ENCODE measurements at places on chromosomes 7 and 10.
A peak's percentile ranks its signal among the peaks of the same experiment; 100 is the strongest.

DNA sequence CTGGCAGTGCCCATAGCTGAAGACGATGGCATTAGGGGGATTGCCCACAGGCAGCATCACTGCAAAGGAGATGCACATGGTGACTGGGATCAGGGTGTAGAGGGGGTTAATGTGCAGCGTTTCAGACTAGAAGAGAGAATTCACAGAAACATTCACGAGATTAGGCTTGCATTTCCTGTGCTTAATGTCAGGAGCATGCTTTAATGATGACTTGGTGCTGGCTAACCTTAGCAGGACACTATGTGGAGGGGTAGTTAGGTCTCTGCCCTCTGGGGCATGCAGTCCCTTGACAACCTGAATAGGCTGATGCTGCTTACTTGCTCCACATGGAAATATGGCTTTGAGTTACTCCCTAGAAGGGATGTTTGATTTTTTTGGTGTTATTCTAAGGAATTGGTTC, 21.8 kb downstream of the STMP1 start:
- no peak for DNase-seq

DNA sequence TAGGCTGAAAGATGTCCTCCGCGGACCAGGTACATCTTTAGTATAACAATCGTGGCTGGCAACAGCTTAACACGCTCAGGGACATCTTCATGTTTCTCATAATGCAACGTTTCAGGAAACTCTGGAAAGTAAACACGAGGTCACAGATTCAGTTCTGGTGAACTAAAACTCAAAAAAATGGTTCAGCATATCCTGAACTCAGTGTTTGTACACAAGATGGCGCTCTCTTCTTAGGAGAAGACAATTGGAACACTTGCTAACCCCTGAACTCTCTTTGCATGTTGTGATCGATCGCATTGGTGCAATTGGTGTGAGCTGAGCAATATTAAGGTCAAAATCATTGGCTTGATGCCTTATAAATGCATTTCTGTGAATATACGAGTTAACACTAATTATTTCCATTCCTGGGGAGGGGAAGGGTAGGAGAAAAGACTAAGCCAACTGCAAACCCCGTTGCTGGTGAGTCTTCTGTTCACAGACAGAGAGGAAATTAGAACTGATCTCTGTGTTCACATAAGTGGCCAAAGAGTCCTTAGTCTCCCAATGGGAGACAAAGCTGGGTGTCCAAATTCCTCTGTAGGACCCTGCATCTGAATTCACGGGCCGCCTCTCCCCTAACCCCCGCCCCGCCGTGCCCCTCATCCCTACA, 52.6 kb upstream of the FAM180A start:
- no peak for DNase-seq

- no peak for DNase-seq
Measured at GRCh38 chr7:95240921-95241320, 83.4 kb downstream of the PON1 start.

GRCh38 chr7:64300641-64301405, 12.9 kb upstream of the ZNF736 start:
- no peak for DNase-seq

DNA sequence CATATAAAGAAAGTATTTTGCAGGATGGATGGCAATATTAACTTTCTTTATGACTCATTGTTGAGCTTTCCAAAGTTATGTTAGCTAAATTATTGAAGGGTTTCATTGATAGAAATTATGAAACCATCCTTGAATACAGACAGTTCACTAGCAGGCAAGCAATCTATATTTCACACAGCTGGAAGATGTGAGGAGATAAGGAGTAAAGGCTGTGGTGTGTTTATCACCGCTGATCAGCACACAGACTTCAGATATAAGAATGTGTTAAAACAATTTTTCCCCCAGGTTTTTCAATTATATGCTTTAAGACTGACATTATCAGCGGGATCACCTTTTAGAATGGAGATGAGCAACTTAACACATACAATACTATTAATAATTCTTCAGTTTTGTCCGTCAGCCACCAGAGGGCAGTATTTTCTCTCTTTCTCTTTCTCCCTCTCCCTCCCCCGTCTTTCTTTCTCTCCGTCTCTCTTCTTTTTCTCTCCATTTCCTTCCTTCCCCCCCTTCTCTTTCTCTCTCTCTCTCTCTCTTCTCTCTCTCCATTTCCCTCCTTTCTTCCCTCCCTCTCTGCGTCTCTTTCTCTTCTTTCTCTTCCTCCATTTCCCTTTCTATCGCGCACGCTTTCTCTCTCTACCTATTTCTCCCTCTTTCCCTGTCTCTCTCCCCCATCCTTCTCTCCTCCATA, 62.9 kb upstream of the FAM171A1 start:
- no peak for DNase-seq

- DNase-seq, result no peak
Measured at GRCh38 chr10:15491856-15492642, 121.0 kb upstream of the FAM171A1 start.

- no peak for DNase-seq
Measured at GRCh38 chr10:93039721-93040120, 20.9 kb upstream of the CYP26C1 start.

DNA sequence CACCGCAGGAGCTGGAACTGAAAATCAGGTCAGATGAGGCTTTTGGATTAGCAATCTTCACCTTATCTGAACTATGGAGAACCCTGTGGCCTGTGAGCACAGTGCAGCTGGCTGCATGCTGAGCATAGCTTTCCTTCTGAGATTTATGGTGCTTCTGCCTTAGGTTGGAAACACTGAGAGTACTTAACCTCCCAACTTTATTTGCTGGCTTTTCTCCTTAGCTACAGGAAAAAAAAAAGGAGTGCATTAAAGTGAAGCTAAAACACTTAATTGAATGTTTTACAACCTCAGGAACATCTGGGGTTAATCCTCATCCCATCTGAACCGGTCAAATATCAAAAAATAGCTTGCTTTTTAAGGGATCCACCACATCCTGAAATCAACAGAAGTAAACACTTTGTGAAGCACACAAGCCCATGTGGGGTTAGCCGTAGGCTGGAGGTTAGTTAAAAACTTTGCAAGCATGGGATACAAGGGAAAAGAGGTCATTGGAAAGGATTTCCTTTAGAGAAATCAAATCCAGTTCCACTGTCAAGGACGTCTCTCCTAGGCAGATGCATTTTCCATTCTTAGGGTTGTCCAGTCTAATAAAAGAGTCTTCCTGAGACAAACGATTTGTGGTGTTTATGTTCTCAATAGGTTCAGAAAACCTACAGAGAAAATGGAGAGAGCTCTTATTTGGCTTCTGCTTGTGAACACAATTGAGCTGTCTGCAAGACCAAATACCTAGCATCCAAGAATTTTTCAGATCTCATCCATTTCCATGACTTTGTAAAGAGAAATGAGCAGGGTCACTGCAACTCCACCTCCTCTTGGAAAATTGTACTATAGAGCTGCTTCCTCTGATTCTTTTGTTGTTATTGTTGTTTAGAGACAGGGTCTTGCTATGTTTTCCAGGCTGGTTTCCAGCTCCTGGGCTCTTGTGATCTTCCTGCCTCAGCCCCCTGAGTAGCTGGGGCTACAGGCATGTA, 470.4 kb upstream of the IGFBP3 start:
- peak; percentile 45 for DNase-seq

DNA sequence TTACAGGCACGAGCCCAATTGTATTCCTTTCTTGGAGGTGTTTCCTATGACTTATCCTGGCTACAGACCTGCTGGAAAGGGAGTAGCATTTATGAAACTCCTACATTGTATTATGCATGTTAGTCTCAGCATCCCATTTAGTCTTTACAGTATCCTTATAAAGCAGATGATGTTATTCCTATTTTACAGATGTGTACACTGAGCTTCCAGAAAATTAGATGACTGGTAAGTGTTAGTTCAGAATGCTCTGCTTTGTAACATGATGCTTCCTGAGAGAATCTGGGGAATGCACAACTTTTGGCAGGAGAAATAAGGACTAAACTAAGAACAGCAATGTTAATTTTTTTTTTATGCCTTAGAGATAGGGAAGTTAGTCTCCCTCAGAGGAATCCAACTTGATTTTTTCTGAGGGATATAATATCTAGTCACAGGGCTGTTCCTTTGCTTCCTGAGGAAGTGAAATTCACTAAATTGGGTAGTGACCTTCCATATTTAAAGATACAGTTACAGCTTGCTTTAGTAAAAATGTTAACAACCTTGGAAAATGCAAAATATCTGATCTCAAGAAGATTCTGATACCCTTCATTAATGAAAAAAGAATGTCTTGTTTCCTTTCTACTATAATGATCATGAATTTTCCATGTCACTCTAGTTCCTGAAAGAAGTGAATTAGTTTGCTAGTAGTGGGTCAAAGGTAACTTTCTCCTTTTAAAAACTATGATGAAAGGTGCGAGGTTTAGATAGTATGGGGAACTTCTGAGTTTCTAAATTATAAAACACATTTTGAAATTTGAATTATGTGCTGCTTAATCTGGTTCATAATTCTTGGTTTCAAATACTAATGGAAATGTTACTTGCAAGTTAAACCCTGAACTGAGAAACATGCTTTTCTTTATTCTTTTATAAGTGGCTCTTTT, 194.0 kb upstream of the PRPS1L1 start:
- no peak for DNase-seq

DNA sequence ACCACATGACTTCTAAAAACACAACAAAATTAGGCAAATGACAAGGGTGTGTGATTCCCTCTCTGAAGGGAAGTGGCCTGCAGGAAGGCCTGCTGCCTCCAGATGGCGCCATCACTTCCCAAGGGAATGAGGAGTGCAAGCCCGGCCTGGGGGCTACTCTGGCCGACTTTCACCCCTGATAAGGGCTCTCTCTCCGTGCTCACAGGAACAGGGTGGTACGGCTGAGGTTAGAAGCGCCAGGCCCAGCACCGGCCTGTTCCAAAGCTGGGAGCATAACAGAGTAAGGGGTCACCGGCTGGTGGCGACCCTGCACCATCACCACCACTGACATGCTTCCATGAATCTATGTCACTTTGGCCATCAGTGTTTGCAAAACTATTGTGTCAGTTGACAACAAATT, 13.1 kb downstream of the RBP3 start:
- DNase-seq, result no peak

DNA sequence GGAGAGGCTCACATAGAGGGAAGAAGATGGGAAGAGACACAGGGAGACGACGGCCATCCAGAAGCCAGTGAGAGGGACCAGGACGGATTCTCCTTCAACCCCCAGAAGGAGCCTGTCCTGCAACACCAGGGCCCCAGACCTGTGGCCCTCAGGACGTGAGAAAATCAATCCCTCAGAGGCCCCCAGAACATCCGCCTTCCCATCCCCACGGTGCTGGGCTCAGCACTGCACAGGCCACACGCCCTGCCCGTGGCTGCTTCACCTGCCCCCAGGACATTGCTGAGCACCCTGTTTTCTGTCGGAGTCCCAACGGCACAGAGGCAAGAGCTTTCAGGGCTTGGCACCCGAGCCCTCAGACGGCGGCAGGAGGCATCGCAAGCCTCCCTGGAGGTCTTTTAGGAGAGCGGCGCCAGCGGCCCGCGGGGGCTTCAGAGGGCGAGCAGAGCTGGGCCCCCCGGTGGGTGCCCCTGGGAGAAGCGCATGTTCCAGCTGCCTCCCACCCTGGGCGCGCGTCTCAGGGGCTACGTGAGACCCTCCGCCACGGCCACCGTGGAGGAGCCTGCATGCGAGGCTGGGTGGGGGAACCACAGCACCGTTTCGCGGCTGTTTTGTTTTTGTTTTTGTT, 42.8 kb downstream of the PDGFA start:
- DNase-seq, result no peak

DNA sequence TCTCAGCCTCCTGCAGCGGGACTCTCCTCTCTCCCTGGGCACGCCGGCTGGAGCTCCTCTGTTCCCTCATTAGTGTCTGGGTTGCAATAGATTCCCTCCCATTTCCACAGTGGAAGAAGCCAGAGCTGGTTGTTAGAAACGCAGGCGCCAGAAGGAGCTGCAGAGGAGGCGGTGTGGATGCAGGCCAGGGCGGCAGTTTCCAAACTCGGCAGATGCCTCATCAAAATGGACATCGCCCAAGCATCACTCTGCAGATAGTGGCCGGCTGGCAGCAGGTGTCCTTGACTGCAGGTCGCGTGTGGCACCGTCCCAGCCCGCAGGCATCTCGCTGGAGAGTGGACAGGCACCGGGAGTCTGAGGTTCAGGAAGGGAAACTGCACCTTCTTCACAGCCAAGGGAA, 201.8 kb downstream of the TCERG1L start:
- DNase-seq, result no peak

DNA sequence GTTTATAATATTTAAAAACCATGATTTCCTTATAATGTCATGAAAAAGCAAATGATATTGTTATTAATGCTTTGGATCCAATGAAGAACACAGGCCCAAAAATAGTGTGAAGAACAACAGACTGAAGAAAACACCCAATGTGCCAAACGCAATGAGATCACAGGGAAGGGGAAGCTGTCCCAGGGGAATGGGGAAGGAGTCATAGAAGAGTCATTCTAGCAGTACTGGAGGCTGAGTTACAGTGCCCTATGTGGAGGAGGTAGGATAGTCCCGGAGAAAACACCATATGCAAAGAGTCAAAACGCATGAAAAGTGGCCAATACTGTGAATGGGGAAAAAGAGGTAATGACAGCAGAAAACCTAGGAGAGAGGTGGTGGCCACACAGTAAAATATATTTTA, 50.9 kb downstream of the TPK1 start:
- DNase-seq, result peak; percentile 8

GRCh38 chr10:48632166-48632565, 27.3 kb upstream of the ARHGAP22 start:
- no peak for DNase-seq

- DNase-seq, result no peak
Measured at GRCh38 chr7:130993671-130994365, 259.8 kb upstream of the KLF14 start.

DNA sequence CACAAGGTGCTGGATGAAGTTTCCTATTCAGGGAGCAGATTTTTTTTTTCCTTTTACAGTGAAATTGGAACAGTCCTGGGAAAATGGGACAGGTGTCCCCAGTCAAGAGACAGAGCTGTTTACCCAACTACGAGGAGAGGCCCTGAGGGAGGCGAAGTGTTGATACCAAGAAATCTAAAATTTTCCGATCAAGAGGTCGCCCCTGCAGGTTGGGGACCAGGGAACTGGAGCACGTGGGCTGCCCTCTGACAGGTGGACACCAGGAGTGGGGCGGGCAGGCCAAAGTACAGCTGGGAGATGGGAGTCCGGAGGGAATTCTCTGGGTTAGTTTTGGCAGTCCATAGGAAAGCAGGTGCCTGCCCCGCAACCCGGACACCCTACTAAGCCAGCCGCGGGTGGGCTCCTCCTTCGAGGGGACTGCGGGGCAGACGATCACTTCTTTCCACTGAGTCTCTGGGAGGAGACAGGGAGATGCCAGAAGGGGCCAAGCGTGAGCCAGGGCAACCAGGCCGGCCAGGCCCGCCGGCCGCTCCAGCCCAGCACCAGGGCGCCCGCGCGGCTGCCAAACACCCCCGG, 965 bp upstream of the CAMK1D start:
- no peak for DNase-seq

GRCh38 chr10:113091920-113092319, 141.9 kb downstream of the TCF7L2 start:
- DNase-seq, result no peak

GRCh38 chr10:50497758-50498157, 126.0 kb downstream of the SGMS1 start:
- DNase-seq, result no peak

GRCh38 chr10:62587011-62587410, 212.8 kb downstream of the ZNF365 start:
- no peak for DNase-seq

All from gastrocnemius medialis (tissue), 4 donors.